ENCODE measurements at places on chromosomes 2 and 18.
A peak's percentile ranks its signal among the peaks of the same experiment; 100 is the strongest.

GRCh38 chr2:219906114-219907010 lies 278.9 kb downstream of the SLC4A3 start:
- no peak for DNase-seq

GRCh38 chr2:65204461-65205210 lies 23.0 kb upstream of the ACTR2 start:
- no peak for DNase-seq

DNA sequence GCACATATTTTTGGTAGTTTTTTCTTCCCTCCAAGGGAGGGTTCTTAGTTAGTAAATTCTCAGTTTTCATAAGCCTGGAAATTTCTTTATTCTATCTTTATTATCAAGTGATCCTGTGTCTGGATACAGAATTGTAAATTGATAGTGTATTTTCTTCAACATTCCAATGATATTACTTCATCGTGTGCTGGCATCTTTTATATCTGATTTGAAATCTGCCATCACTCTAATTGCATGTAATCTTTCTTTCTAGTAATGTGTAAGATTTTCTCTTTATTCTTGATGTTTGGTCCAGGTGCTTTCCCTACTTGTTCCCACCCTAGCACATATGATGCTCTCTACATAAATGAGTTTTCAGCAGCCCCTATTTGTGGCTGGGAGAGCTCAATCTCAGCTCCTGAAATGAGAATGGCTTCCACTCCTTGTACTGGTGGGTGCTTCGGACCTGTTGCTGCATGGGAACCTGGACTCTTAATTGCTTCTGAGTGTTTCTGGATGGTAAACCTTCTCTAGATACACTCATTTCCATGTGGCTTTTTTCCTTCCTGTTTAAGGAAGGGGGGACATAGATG lies 102.7 kb downstream of the SMIM21 start:
- DNase-seq = no peak

GRCh38 chr18:12420821-12421421 lies 13.2 kb downstream of the PRELID3A start:
- no peak for DNase-seq

DNA sequence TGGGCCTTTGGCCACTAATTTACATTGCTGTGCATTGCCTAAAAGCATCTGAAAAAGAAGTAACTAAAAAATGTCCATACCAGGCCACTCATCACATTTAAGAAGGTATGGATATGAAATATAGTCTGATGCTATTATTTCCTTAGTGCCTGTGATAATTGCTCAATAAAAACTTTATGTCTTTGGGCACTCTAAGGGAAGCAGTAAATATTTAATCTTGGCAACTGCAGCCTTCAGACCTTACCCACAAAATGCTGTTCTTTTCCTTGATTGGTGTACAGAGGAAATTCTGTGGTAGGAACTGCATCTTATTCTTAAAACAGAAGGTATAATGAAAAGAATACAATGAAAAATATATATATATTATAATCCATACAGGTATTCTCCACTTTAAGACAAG lies 125.8 kb upstream of the RASGRP3 start:
- DNase-seq = no peak

DNA sequence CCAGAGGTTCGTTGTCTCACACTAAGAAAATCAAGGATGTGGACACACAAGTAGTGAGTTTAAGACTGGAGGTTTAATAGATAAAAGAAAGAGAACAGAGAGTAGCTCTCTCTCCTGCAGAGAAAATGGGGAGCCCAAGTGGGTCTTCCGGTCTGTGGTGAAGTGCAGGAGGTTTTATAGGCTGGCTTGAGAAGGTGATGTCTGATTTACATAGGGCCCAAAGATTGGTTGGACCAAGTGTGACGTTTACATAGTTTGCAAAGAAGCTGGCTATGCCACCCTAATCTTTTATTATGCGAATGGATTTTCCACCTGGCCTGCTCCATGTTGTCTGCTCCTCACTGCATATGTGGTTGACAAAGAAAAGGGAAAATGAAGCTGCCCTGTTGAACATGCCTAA lies 430.4 kb upstream of the TRIB2 start:
- DNase-seq = no peak

GRCh38 chr2:66093371-66093770 lies 341.6 kb upstream of the MEIS1 start:
- DNase-seq = no peak

DNA sequence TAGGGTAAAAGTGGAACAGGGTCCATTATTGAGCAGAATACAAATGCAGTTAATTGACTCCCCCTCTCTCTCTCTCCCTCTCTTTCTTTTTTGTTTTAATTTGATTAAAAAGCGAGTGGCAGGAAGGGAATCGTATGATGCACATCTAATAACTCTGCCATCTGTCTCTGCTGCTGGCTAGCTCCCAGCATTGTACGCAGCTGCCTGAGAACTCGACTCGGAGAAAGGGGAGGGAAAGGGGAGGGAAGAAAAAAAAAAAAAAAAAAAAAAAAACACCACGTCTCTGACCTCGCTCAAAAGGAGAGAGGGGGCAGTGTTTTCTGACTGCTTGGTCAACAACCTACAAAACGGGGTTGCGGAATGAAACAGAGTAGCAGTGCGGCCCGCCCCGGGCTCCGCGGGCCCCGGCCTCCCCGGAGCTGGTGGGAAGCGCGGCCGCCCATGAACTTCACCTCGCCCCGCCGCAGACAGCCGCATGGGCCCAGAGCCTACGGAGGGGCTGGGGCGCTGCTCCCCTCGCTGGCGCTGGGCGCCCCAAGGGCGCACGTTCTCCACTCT lies 265.7 kb downstream of the TCF4 start:
- peak; percentile 88 for DNase-seq

DNA sequence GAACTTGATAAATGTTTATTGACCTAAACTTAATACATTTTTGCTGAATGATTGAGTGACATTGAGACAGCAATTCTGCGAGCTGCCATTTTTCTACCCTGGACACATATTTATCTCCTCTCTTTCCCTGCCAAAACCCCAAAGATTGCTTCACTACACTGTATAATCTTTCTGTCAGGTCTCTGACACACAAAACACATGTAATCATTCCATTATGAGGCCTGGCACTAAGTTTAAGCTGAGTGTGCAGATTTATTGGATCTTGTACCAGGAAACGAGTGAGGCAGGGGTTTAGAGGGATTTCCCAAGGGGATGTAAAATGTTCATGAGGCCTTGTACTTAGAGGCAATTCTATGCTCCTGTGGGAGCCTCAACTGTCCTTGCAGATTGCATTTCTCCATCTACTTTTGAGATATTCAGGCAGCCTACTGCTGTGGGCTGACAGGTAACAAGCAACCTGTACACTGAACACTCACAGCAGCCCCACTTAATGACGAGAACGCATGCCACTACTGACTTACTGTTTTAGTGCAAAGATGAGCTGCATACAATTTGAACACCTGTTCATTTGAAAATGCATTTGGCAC lies 13.7 kb upstream of the OSR1 start:
- no peak for DNase-seq

- DNase-seq = no peak
These were observed 5.5 kb downstream of the WDR75 start for GRCh38 chr2:189446780-189447179.

GRCh38 chr2:105598829-105599698 lies 145.6 kb upstream of the NCK2 start:
- DNase-seq = no peak
